Nephron progenitor cell (in vitro differentiated cells): ENCODE measurements at places on chromosomes 2 and 18.

DNA sequence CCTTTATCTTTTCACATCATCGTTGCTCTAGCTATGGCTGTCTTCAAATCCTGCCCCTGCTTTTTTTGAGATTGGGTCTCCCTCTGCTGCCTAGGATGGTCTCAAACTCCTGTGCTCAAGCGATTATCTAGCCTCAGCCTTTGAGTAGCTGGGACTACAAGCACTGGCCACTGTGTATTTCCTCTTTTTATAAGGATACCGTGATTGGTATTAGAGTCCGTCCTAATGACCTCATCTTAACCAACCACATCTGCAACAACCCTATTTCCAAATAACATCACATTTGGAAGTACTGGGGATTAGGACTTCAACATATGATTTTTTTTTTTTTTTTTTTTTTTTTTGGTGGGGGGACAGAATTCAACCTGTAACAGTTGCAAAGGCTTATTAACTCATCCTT lies 9.1 kb downstream of the RESP18 start:
- no peak for DNase-seq

GRCh38 chr2:103164748-103165147 lies 402.9 kb downstream of the TMEM182 start:
- DNase-seq, result no peak

DNA sequence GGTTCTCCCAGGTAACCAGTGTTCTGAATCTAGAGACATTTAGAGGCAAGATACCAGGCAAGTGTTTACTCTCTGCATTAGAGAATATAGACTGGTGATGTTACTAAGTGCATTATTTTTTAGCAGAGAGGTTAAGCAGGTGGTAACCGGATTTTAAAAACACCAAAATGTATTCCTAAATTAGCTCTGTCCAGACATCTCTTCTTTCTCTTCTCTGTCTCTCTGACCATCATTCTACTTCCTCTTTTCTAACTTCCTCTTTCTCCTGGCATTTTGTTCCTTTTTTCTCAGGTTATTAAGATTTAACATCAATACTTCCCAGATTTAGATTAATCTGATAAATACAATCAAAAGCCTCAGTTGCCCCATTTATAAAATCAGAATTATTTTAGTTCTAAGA lies 31.7 kb upstream of the DYNC1I2 start:
- DNase-seq, result no peak

GRCh38 chr2:171707752-171708151 lies 20.5 kb downstream of the DYNC1I2 start:
- DNase-seq, result no peak

- DNase-seq, result no peak
These were observed 67.9 kb downstream of the C2orf74 start for GRCh38 chr2:61229936-61230335.

DNA sequence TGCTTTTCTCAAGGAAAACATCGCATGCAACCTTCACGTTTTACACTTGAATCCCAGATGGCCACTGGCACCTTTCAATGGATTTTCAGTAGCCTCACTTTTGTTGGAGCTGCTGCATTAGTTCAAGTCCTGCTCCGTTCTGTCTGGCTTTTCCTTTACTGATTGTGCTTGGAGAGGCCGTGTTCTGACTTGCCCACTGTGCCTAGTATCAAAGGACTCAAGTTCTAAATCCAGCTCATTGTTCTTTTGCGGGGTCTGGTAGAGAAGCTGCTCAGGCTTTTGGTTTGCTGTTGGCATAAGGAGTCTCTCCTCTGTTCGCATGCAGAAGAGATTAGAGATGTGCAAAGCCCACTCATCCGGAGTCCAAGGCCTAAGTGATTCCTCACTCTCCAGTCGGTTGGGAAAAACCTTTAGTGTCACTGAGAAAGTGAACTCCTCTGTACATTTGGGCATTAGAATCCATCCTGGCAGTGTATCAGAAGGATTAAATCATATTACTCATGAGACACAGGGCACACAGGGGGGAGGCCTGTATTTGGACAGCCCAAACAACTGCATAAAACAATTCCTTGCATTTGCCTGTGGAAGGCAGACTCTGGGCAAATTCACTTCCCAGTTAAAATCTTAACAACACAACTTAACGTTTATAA lies 69.7 kb downstream of the NCK2 start:
- DNase-seq, result no peak

GRCh38 chr2:191113761-191114160 lies 37.0 kb downstream of the STAT4 start:
- no peak for DNase-seq

- no peak for DNase-seq
These were observed 232.6 kb downstream of the OTX1 start for GRCh38 chr2:63283273-63283672.

DNA sequence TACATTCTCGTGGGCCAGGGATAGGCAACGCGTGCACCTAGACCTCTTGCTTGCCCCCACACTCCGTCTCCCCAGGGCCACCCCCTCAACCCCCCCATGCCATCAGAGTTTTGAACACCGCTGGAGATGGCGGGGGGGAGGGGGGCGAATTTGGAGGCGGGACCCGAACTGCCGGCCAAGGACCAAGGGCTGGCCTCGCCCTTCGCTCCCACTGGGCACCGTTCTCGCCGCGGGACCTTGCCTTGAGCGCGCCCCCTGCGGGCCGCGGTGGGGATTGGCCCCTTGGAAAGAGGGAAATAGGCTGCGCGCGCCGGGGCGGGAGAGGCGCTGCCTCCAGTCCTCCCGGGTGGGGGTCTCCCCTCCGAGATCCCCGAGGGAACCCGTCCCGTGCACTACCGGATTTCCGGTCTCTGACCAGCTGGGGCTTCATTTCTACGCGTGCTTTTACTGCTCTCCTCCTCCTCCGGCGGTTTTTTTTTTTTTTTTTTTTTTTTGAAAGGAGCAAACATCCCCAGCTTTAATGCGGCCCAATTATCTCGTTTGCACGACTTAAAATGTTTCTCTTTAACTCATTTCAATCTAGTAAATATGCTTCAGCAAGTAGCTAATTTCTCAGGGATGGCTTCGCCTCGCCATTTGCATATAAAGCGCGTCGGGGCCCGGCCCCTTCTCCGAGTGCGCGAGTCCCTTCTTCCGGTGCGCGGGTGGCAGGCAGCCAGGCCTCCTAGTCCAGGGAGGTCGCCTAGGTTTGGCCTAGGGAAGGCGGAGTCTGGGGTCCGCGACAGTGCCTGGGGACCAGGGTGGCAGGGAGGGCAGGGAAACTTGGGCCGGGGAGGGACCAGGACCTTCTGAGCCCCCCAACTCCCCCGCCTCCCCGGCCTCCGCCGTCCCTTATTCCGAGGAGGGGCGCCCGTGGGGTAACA lies 10.0 kb upstream of the GBX2 start:
- DNase-seq, result peak; percentile 89

GRCh38 chr2:130834931-130835765 lies 1.6 kb upstream of the ARHGEF4 start:
- DNase-seq, result no peak

- DNase-seq, result no peak
These were observed 463.2 kb downstream of the THSD7B start for GRCh38 chr2:137228566-137228965.

DNA sequence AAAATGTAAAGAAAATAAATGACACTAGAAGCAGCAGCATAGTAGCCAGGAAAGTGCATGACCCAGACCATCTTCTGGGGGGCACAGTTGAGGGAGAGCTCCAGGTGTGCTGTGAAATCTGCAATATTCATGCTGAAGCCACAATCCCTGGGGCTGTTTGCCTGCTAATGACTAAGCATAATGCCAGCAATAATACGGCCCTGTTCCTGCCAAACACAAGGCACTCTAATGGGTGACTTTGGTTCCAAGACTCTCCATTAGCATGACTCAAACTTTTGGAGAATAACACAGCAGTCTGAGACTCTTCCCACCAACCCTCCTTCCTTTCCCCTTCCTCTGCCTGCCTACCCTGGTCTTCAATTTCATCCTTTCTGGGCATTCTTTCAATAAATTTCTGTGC lies 77.9 kb upstream of the DOCK10 start:
- DNase-seq, result no peak

- peak; percentile 27 for DNase-seq
These were observed 25.0 kb upstream of the RAPGEF4 start for GRCh38 chr2:172710584-172711047.

- no peak for DNase-seq
These were observed 635.1 kb upstream of the SLC39A10 start for GRCh38 chr2:195021711-195022507.

GRCh38 chr2:90209806-90210205 lies 1518.3 kb downstream of the RPIA start:
- DNase-seq, result no peak
